Breast epithelium (tissue), 4 donors: ENCODE measurements at places on chromosomes 12 and 14. TPM values are rescaled to one million over a fixed set of nuclear protein-coding genes. Genes with fewer than 3 reads are reported as not detected.

DNA sequence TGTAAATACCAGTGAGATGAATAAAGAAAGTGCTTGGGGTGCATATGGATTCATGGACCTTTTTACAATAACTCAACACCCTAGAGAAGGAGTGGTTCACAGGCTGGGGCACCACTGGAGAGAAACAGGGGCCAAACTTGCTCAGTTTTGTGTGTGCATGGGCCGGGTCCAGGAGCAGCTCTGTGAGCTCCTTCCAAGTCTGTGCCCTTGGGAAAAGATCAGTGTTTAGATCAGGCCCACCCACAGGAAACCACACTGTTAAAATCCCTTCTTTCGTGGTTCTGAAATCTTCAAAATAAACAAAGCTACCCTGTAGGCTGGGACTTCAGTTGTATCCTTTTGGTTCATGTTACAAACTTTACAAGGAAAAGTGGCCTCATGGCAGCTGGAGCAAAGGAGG lies 156.1 kb upstream of the TMEM260 start:
- H3K36me3 ChIP-seq = no peaks in the 10 kb centered on the region
- H3K4me1 ChIP-seq = no peaks in the 10 kb centered on the region
- DNase-seq = no peak
- no peak overlapping the region for H3K27ac ChIP-seq
- H3K4me3 ChIP-seq = no peak overlapping the region
- H3K27me3 ChIP-seq = no peaks in the 10 kb centered on the region

GRCh38 chr14:76922584-76922983 lies 96.4 kb downstream of the LRRC74A start:
- H3K27ac ChIP-seq = peak overlapping the region; percentile 40
- H3K4me3 ChIP-seq = no peak overlapping the region
- H3K36me3 ChIP-seq = no peaks in the 10 kb centered on the region
- H3K27me3 ChIP-seq = no peaks in the 10 kb centered on the region

DNA sequence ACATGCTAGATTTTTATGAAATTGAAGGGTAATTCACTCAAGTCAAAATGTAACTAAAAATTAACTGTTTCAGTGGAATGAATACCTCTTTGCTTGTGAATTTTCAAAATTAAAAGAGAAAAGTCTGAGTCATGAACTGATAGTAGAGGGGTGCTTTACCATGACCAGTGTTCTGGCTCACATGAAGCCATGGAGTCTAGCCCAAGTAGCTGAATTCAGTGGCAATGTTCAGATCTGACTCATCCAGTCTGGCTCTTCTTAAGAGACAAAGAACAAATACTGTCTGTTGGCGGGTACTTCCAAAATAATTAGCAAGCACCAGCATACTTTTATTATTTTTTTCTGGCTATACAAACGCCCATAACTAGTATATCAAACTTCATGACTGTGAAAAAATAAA lies 366.3 kb upstream of the GARIN6 start:
- H3K4me3 ChIP-seq = no peak overlapping the region
- no peak overlapping the region for H3K27ac ChIP-seq
- no peaks in the 10 kb centered on the region for H3K27me3 ChIP-seq
- H3K36me3 ChIP-seq = no peaks in the 10 kb centered on the region
- DNase-seq = no peak

DNA sequence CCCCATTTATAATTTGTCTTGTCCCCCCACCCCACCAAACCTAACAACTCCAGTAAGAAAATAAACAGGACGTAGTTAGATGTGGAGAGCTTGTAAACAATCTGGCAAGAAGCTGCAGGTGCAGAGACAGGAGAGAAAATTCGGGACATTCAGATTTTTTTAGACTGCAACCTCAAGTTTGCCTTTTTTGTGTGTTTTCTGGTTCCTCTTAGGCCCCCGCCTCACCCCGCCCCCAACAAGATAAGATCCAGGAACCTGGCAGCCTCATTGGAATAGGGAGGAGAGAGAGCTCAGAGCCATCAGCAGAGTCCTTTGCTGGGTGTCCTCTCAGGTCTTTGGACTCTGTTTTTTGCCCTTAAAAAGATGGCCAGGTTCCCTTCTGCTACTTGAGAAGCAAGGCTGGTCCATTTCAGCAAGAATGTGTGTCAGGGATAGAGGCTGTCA lies 2.9 kb downstream of the HOXC10 start:
- no peak overlapping the region for H3K4me3 ChIP-seq
- H3K4me1 ChIP-seq = peaks cover 8% of the 10 kb centered on the region
- H3K27ac ChIP-seq = no peak overlapping the region
- no peaks in the 10 kb centered on the region for H3K36me3 ChIP-seq
- peaks cover 8% of the 10 kb centered on the region for H3K27me3 ChIP-seq

SOAT2 gene
- not detected for total RNA-seq
